ENCODE measurements at places on chromosomes 6 and 20. TPM values are rescaled to one million over a fixed set of nuclear protein-coding genes. Genes with fewer than 3 reads are reported as not detected.

C6orf15 gene
- total RNA-seq, result not detected

PI16 gene
- not detected for total RNA-seq

CDSN gene
- not detected for total RNA-seq

CST5 gene
- total RNA-seq, result not detected

NFKBIL1 gene
- total RNA-seq, result 8.0 TPM

COL20A1 gene
- total RNA-seq, result not detected

MAFB gene
- total RNA-seq, result 12.4 TPM

MLIP gene
- total RNA-seq, result 2.3 TPM

TCF15 gene
- not detected for total RNA-seq

SFT2D1 gene
- 14.7 TPM for total RNA-seq

TUBB2B gene
- total RNA-seq, result 2.1 TPM

LAMA5 gene
- total RNA-seq, result 40.2 TPM

TRIM39 gene
- 11.0 TPM for total RNA-seq

GPR63 gene
- total RNA-seq, result 0.14 TPM

SPTLC3 gene
- 40.9 TPM for total RNA-seq

KIAA1755 gene
- total RNA-seq, result 1.4 TPM

DZANK1 gene
- 0.84 TPM for total RNA-seq

PTGIS gene
- 2.4 TPM for total RNA-seq

MROH8 gene
- total RNA-seq, result 2.0 TPM

SDCBP2 gene
- 1.9 TPM for total RNA-seq

BNIP5 gene
- total RNA-seq, result not detected

FAM162B gene
- total RNA-seq, result 0.56 TPM

ZSCAN16 gene
- 1.5 TPM for total RNA-seq

MAP7 gene
- 17.5 TPM for total RNA-seq

RGS19 gene
- 12.9 TPM for total RNA-seq

FILIP1 gene
- 2.8 TPM for total RNA-seq

CCDC170 gene
- 0.37 TPM for total RNA-seq

SLC32A1 gene
- total RNA-seq, result not detected

SLC17A2 gene
- total RNA-seq, result 88.1 TPM

BMP6 gene
- total RNA-seq, result 0.93 TPM

MYCT1 gene
- total RNA-seq, result 4.5 TPM

HTR1E gene
- total RNA-seq, result not detected

BPIFB4 gene
- not detected for total RNA-seq

GNMT gene
- 10.5 TPM for total RNA-seq

STMN3 gene
- 0.67 TPM for total RNA-seq

RNF182 gene
- 1.4 TPM for total RNA-seq

PGM3 gene
- total RNA-seq, result 61.1 TPM

KIF6 gene
- total RNA-seq, result 7.5 TPM

POPDC3 gene
- total RNA-seq, result not detected

LKAAEAR1 gene
- total RNA-seq, result not detected

C6orf58 gene
- 0.08 TPM for total RNA-seq

ZSCAN23 gene
- 0.65 TPM for total RNA-seq

EIF2S2 gene
- 31.0 TPM for total RNA-seq

RSPO4 gene
- not detected for total RNA-seq

CLVS2 gene
- total RNA-seq, result 0.25 TPM

ADTRP gene
- total RNA-seq, result not detected
